ENCODE measurements at places on chromosomes 7 and 10. TPM values are rescaled to one million over a fixed set of nuclear protein-coding genes. Genes with fewer than 3 reads are reported as not detected.

DNA sequence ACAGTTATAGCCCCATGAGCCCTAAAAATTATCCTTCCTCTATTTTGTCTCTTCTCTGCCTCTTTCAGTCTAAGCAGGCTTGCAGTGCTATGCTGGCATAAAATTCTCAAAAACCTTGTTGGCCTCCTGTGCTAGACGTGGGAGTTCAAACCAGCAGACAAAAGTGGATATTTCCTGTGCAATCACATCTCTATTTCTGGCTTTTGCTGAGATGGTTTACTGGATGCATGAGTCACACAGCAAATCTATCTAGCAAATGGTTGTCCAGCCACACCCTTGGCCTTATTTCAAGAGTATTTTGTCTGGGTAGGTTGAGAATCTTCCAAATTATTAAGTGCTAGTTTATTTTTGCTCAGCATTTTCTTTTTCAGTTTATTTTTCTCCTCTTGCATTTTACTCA, 370.8 kb downstream of the CDC14C start:
- no peak for DNase-seq

- no peak for DNase-seq
These were observed 2.5 kb downstream of the ZYX start for GRCh38 chr7:143383642-143383957.

GRCh38 chr10:132798876-132799275, 12.9 kb upstream of the NKX6-2 start:
- DNase-seq = no peak

The C7orf33 gene
- total RNA-seq = not detected

The GPR26 gene
- total RNA-seq = not detected

DNA sequence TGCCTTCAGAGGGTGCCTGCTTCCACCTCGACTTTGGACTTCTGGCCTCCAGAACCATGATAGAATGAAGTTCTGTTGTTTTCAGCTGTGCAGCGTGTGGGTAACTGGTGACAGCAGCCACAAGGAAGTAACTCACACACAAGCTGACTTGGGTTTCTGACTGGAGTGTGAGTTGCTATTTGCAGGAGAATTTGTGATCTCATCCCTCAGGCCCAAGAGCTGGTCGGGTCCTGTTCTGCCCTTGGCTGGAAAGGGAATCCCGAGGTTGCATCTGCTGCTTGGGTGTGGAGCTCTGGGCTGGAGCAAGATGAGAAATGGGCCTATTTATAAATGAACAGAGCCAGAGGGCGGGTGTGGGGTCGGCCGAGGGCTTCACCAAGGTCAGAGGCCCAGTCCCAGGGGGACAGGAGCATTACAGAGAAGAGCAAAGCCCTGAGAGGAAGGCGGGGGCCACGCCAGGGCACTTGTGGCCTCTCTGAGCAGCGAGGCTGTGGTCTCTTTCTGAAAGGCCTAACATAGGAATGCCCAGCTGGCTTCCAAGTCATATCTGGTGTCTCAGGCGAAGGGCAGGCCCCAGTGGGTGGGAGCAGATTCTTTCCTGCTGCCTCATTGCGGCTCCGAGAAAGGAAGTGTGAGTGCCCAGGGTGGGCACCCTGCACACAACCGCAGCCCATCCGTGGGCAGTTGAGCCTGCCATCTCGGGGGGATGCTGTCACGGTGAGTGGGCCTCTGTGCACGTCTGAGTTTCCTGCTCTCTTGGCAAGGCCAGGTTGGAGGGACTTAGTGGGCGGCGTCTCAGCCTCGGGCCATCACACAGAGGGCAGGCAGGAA, 26.5 kb upstream of the C10orf71 start:
- DNase-seq = no peak

GRCh38 chr10:35435824-35436223, 99.5 kb downstream of the CCNY start:
- DNase-seq = no peak

DNA sequence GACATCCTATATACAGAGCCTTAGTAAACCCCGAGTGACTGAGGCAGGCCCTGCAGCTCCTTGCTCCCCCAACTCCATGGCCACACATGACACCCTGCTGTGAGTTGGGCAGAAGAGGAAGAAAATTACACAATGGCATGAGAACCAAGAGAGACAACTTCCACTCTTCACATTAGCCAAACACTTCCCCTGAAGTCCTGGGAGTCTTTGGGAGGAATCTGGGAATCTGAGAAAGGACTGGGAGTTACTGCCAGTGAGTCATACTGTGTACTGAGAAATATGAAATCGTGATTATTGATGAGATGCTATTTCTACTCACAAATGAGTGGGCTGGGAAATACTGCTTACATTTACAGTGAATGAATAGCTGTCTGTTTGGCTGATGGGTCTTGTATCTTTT, 116.6 kb downstream of the SPAG6 start:
- DNase-seq = no peak

DNA sequence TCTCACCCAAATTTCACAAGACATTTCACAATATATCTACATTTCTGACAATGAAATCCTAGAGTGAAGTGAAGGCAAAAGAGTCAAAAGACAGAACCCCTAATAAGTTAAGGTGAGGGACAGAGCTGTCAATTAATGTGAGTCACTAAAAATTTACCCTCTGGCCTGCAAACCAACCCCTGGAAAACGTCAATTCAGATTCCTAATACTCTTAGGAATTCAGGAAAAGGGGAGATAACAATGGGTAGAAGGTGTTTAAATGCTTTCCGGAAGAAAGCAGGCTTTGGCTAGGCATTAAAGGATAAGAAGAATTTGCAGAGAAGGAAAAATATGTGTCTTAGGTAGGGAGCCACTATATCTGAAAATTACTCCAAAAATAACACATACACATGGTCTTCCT, 299.6 kb downstream of the INHBA start:
- DNase-seq = no peak

The PON1 gene
- total RNA-seq = 2.0 TPM

The KCND2 gene
- total RNA-seq = 0.96 TPM

The SLC26A3 gene
- not detected for total RNA-seq

- no peak for DNase-seq
These were observed 64.2 kb downstream of the ATRNL1 start for GRCh38 chr10:115157357-115157756.

DNA sequence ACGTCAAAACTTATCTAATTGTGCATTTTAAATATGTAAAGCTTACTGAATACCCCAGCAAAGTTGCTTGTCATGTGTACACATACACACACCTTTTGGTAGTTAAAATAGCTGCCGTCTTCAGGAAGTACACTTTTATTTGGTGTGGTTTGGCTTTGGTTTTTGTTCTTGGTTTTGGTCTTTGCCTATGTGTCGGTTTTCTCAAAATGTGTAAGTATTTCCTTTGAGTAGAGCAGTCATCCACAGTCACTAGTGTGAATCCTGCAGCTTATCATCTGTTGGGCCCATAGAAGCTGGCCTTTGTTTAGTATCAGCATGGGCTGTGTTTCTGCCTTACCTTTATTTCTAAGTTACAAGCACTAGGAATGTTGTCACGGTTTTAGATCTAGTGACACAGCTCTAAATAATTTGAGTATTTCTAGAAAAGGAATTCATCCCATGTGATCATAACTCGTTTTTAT, 35.3 kb downstream of the NET1 start:
- DNase-seq = no peak

DNA sequence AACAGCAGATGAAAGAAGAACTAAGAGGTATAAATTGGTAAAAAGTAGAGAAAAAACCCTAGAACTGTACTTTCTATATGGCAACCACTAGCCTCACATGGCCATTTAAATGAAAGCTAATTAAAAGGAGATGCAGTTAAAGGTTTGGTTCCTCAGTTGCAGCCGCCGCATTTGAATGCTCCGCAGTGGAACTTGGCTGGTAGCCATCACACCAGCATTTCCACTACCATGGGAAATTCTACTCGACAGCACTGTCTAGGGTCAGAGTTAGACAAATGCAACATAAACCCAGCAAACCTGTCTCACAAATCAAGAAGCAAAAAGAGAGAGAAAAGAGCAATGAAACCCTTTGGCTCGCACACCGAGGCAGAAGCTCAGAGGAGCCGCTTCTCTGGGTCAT, 29.7 kb downstream of the VIPR2 start:
- DNase-seq = no peak

The GDF2 gene
- total RNA-seq = not detected

GRCh38 chr10:66927251-66927935, 1.6 kb downstream of the LRRTM3 start:
- no peak for DNase-seq

The FOXL3 gene
- not detected for total RNA-seq

DNA sequence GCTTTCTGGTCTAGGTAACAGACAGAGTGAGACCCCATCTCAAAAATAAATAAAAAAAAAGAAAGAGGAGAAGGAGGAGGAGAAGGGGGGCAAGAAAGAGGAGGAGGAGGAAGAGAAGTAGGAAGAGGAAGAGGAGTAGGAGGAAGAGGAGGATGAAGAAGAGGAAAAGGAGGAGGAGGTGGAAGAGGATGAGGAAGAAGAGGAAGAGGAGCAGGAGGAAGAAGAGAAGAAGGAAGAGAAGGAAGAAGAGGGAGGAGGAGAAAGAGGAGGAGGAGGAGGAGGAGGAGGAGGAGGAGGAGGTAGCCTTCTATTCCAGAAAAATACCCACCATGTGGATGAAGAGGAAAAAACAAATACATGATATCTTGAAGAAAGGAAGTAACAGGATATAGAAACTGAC, 172.1 kb downstream of the FRMD4A start:
- DNase-seq = no peak

The TRIL gene
- 6.1 TPM for total RNA-seq

The SKIDA1 gene
- 0.36 TPM for total RNA-seq

The ELOVL3 gene
- total RNA-seq = 1.3 TPM

The LRIT1 gene
- not detected for total RNA-seq

DNA sequence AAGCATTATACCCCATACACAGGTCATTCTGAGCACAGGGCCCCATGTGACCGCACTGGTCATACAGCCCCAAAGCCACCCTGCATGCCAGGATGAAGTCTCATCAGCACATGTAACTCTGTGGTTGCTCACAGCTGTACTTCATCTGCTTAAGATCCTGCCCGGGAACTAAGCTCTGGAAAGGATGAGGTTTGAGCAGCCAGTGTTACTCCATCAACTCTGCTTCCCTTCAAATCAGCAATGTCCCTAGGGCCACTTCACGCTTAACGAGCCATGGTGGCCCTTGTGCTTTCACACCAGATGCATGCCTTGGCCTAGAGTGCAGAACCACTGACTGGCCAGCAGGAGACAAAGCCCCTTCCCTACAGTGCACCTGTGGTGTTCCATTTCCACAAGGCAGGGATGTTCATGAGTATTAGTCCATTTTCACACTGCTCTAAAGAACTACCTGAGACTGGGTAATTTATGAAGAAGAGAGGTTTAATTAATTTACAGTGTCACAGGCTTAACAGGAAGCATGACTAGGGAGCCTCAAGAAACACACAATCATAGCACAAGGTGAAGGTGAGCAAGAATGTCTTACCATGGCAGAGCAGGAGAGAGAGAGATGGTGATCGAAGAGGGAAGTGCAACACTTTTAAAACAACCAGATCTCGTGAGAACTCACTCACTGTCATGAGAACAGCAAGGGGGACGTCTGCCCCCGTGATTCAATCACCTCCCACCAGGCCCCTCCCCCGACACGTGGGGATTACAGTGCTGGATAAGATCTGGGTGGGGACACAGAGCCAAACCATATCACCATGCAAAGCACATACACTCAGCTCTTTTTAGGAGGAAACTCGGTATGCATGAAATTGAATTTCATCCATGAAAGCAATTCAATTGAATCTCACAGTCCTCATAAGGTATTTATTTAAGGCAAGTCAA, 149.0 kb upstream of the CDCA7L start:
- DNase-seq = no peak

DNA sequence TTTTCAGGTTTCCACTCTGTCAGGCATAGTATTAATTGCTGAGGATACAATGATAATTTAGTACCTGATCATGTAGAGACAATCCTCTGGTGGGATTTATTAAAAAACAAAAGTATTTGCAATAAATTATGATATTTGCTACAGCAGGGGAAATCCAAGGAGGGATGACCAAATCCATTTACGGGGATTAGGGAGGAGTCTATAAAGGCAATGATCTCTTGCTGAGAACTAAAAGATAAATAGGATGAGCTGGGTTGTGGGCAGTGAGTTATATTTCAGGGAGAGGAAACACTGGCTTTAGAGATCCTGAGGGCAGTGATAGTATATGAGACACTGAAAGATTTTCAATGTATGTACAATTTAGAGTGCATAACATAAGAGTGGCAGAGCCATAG, 305.5 kb downstream of the GPR37 start:
- DNase-seq = no peak

The C10orf105 gene
- total RNA-seq = 0.16 TPM

DNA sequence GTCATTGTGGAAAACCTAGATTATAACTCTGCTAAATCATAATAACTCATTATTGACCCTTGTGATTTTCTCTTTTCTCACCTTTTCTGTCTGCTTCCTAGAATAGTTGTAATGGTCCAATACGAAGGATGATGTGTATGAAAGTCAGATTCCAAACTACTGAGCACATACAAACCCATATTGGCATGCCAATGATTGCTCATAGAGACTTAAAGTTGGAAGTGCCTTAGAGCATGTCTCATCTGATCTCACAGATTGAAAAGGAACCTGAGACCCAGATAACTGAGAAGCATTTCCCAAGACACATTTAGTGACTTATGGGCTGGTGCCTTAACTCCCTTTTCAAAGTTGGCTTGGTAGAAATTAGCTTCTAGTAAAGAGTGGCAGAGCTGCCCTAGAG, 594.3 kb downstream of the REEP3 start:
- no peak for DNase-seq

DNA sequence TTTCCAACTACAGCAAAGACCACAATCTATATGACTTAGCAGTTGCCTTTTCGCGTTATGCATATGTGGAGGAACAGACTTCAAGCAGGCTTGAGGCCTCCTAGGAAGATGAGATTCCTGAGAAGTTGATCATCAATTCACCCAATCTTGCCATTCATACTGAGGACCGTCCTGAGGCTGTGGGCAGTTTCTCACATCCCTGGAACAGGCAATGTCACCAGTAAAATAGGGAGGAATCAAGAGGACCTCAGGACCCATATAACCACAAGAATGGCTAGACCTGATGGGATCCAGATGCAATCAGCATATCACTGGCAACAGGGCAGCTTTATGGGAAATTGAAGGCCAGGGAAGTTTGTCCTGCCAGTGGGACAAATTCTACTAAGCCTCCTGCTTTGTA, 17.3 kb downstream of the KDM7A start:
- no peak for DNase-seq

The SMNDC1 gene
- 9.9 TPM for total RNA-seq

GRCh38 chr7:4079956-4080355, 602.1 kb upstream of the FOXK1 start:
- no peak for DNase-seq

DNA sequence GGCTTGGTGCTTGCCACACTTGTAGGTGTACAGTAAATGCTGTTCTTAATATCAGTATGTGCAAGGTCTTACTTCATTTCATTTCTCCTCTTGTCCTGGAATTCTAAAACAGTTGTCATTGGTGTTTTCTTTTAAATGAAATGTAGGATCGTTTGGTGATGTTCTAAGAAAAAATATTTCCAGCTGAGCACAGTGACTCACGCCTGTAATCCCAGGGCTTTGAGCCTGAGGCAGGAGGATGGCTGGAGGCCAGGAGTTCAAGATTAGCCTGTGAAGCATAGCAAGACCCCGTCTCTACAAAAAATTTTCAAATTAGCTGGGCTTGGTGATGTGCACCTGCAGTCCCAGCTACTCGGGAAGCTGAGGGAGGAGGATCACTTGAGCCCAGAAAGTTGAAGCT, 32.6 kb upstream of the ELN start:
- no peak for DNase-seq

- no peak for DNase-seq
These were observed 22.8 kb downstream of the PRKAG2 start for GRCh38 chr7:151853896-151854719.

- DNase-seq = no peak
These were observed 87.8 kb downstream of the NRCAM start for GRCh38 chr7:108368466-108368865.
